ENCODE measurements at places on chromosomes 3 and 15.

- DNase-seq = no peak
These were observed 199.6 kb upstream of the IL12A start for GRCh38 chr3:159789017-159789416.

DNA sequence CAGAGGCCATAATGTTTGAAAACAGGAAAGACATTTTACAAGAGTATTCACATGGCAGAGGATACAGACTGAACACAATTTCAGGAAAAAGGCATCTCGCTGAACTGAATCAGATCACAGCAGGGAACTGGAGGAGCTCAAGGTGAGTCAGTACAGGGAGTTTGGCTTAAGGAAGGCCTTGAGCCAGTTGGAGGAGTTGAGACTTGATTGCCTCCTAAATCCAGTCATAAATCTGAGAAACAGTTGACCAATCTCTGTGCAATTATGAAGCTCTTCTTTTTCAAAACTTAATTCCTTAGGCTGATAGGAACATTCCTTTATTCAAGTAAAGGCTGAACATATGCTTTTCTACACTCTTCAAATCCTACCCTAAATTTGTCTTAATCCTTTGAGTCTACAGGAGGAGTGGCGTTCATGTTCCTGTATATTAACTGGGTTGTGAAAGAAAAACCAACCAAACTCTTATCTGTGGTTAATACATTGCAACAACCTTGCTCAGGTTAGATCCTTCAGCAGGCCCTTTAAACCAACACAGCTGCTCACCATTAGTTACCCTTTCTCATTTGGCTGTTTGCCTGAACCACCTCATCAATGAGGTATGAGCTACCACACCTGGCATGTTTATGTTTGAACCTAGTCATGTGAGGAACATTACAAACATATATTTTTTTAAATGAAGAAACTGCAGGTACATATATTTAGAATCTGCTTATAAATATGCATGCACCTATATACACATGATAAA is 404.1 kb upstream of the ATP11B start:
- no peak for DNase-seq

- DNase-seq = no peak
These were observed 105.6 kb upstream of the TGFBR2 start for GRCh38 chr3:30500666-30501399.

GRCh38 chr3:156406393-156406792 is 148.5 kb downstream of the SSR3 start:
- DNase-seq = no peak

DNA sequence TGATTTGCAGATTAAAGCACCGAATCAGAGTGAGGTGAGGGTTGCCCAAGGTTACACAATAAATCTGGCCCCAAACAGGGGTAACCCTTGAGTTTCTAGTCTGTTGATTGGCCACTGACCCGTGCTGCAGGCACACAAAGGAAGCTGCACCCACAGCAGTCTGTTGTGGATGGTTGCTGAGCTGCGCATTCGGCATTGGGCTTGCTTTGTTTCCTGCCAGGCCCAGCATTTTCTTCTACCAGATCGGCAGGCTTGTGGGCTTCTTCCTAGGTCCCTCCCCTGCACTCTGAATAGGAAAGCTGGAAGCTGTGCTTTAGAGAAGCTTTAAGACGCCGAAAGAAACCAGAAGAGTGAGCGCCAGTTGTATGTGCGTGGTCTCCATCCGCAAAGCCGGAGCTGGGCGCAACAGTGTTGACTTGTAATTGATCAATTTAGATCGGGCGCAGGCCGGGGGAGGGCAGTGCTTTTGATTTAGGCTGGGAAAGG is 12.1 kb downstream of the B3GNT5 start:
- no peak for DNase-seq

DNA sequence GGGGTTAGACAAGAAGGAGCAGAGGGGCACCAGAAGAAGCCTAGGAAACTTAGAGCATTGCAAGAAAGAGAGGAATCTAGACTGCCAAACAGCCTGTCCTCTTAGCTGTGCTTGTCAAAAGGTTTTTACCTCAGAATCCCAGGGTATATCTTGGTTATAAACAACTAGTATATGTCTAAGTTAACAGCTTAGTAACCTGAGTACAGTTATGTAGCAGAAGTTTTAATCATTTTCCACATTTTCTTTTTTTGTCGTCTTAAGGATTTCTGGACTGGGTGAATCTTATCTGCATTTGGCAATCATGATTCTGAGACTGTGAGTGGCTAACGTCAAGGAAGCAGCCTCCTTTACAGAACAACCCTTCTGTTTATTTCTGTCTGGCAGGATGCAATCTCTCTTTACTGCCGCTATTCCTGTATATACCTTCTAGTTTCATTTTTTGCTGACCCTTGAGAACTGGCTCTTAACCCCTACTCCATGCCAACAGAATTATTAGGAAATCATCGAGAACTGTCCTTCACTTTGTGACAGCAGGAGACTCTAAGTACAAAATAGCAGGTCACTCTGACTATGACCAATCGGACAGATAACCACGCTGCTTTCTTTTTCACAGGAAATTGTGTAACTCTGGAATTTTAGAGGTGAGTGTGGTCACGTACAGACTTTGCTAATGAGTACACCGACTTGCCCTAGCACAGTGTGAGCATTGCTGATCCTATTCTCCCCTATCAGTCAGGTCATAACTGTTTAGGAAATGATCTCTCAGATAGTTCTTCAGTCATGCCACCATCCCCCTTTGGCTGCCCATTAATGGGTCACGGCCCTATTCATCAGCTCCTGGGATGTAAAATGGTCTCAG is 3.3 kb upstream of the CP start:
- DNase-seq = peak; percentile 10
